Activated CD4-positive, alpha-beta T cell treated with anti-CD3 and anti-CD28 coated beads for 1 hour (primary cell): ENCODE measurements at places on chromosomes 16 and 17.

DNA sequence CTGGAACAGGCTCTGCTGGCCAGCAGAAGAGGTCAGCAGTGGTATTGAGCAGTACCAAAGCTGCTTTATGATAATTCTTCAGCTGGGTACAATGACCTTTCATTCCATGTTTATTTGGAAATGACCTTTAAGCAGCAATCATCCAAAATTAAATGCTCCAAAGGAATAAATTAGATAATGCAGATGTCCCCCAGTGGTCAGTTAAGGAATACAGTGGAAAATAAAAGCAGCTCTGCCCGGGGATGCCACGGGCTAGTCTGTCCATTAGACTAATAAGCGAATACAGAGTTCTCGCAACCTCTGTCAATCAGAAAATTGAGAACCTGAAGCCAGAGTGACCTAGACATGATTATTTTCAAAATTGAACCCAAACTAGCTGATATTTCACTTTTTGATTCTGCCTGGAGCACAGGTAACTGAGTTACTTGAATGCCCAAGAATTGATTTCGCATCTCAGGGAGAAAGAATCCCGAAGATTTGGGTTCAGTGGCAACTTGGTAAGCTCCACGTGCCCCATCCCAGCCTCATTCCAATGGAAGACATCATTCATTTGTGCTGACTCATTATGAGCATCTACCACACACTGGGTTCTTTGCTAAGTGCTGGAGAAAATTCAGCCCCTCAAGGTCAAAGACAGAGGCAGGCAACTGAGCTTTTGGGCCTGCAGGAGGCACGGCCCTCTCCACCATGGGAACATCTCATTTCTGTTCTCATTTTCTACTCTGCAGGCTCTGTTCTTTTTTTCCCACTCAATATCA, 34.4 kb upstream of the SLC39A11 start:
- no peak for DNase-seq

- DNase-seq: no peak
Observed at GRCh38 chr16:77290451-77291115, 91.4 kb downstream of the SYCE1L start.

GRCh38 chr16:79623062-79623461, 22.5 kb upstream of the MAF start:
- DNase-seq: no peak

DNA sequence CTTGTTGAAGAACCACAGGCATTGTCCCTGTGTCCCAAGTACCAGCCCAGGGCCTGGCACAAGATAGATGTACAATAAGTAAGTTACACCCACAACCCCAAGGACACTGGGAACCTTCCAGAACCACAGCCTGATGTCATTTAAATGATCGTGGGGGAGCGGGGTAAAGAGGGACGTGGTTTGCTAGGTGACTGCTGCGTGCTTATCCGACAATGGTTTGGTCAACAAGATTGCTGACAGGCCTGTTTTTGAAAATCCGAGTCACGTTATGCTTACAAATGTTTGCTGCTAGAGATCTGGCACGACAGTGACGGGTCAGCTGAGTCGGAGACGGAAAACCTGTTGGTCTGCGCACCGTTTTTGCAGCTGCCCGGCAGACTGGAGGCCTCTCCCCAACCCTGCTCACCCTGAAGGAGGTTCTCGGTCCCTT, 22.8 kb downstream of the COTL1 start:
- DNase-seq: no peak

- no peak for DNase-seq
Observed at GRCh38 chr17:9212376-9213302, 191.3 kb downstream of the NTN1 start.

DNA sequence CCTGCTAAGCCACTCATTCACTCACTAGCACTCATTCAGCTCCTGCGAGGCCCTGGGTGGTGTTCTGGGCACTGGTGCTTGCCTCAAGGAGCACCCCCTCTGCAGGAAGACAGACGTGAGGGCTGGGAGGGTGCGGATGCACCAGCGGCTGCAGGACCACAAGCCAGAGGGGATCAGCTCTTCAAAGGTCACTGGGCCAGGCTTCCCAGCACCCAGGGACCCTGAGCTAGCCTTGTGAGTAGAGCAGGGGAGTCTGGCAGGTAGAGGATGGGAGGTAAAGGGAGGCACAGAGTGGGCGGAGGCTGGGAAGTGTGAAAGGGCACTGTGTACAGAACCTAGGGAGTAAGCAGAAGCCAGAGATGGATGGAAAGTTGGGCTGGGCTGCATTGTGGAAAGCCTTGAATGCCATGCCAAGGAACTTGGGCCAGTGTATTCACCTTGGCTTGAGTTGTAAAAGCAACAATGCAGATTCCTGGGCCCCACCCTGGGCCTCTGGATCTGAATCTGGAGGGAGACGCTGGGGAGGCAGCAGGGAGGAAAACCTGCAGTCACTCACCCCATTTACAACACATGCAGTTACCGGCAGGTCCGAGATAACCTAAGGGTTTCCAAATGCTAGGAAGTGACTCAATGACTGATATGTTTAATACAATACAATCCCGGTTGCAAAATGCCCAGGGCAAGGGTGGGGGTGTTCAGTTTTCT, 1.7 kb downstream of the IL4R start:
- no peak for DNase-seq

GRCh38 chr16:55010492-55011160, 80.0 kb downstream of the IRX5 start:
- DNase-seq: no peak

GRCh38 chr17:73135766-73136165, 29.0 kb upstream of the SSTR2 start:
- no peak for DNase-seq

DNA sequence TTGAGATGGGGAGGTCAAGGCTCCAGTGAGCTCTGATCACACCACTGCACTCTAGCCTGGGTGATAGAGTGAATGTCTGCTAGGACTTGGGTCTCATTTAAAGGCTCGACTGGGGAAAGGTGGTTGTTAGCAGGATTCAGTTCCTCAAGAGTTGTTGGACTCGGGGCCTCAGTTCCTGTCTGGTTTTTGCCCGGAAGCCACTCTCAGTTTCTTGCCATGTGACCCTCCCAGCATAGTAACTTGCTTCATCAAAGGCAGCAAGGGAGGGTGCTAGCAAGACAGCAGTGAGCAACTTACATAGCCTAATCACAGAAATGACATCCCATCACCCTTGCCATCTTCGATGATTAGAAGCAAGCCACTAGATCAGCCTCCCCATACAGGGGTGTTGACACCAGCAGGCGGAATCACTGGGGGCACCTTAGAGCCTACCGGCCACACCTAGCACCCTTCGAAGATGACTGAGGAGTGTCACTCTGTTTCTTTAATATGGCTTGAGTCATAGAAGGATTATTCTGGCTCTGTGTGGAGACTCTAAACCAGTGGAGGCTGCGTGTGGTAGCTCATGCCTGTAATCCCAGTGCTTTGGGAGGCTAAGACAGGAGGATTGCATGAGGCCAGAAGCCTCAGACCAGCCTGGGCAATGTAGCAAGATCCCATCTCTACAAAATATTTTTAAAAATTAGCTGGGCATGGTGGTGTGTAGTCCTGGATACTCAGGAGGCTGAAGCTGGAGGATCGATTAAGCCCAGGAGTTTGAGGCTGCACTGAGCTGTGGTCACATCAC, 13.2 kb upstream of the SCNN1B start:
- DNase-seq: no peak

GRCh38 chr17:48547808-48548522, 3.1 kb upstream of the HOXB2 start:
- no peak for DNase-seq

- no peak for DNase-seq
Observed at GRCh38 chr16:12062343-12063003, 85.9 kb downstream of the SNX29 start.

- DNase-seq: no peak
Observed at GRCh38 chr17:52681480-52681879, 523.0 kb upstream of the CA10 start.

GRCh38 chr16:84826558-84826941, 6.8 kb downstream of the CRISPLD2 start:
- DNase-seq: no peak

- no peak for DNase-seq
Observed at GRCh38 chr16:83245061-83245460, 562.7 kb upstream of the HSBP1 start.

DNA sequence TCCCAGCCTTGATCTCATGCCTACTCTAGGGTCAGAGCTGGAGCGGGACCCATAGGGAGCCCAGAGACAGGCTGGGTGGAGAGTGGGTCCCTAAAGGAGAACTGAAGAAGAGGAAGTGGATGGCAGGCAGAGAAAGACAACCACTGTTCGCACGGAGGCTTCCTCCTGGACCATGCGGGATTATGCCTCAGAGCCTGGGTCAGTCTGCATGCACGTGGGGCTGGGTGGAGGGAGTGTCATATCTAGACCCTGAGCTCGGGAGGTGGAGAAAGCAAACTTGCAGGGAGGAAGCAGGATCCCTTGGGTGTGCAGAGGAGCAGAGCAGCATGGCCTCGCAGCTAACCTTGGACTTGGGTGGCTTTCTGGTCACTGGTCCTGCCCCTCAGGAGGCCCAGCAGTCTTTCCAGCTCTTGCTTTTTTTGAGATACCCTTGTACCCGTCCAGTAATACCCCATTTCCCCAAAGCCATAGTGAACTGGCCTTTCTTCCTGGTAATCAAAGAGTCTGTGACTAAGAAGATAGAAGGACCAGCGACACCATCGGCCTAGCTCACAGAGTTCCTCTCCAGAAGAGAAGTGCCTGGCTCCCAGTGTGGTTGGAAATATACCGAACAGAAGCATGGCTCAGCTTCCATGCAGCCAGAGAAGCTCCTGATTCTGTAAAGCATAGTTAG, 344.2 kb downstream of the CPPED1 start:
- no peak for DNase-seq

DNA sequence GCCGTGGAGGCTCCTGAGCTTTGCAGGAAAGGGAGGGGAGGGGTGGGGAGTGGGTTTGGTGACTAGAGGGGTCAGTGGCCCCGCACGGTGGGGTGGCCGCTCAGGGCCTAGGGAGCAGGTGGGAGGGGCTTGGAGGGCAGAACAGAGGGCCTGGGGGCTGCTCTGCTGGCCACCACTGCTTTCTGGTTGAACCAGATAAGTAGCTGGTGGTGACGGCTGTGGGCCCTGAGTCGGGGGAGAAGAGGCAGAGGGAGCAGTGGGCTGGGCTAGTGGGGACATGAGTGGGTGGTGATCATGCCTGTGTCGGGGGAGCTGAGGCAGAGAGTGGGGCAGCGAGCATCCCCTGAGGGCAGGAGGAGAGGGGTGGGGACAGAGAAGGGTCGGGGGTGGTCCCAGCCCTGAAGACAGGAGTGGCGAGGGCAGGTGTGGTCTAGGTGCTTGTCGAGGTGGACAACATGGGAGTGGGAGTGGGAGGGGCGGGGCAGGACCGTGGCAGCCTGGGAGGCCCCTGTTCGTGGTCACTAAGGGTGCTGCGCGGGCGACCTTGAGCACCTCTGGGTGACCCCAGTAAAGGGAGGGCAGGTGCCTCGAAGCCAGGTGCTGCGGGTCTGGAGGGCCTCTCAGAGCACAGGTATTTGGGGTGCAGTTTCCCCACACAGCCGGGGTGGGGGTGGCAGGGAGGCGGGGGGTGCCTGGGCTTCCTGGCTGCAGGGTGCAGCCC, 6.3 kb upstream of the CD7 start:
- no peak for DNase-seq

- no peak for DNase-seq
Observed at GRCh38 chr17:18370761-18371160, 6.8 kb upstream of the EVPLL start.

DNA sequence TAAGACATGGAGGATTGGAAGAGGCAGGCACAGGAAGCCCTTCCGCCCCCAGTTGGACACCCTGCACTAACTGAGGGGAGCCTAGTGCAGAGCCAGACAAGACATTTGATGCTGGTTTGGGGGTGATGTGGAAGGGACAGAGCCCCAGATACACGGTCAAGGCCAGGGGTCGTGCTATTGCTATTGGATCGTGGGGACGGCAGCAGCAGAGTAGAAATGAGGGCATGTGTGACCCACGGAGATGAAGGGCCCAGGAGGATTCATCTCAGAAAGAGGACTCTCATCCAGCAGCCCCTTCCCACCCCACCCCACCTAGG, 2.0 kb upstream of the VAMP2 start:
- no peak for DNase-seq

DNA sequence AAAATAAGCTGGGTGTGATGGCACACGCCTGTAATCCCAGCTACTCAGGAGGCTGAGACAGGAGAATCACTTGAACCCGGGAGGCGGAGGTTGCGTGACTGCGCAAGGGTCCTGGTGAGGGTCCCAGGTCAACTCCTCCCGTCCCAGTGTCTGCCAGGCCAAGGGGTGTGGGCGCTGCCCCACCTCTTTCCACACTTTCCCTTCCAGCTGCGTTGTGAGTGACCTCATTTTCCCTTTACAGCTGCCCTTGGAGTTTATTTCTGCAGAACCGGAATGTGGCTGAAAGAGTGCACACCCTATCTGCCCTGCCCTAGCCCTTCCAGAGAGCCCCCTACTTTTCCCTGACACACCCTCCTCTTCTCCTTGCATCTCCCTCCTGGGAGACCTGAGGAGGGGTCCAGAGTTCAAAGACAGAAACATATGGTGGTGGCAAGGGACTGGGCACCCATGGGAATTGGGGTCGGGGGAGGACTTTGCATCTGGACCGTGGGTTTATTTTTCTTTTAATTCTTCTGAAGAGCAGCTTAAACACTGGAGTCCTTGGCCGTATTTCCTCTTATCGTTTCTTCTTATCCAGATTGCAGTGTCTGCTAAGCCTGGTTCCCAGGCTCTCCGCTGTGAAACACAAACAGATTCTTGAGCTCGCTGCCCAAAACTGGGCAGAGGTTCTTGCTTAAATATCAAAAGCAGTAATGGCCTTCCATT, 20.9 kb downstream of the MRC2 start:
- DNase-seq: no peak

- DNase-seq: no peak
Observed at GRCh38 chr16:78259873-78260272, 160.4 kb downstream of the WWOX start.

- DNase-seq: no peak
Observed at GRCh38 chr17:81244358-81245023, 5.4 kb downstream of the NDUFAF8 start.

DNA sequence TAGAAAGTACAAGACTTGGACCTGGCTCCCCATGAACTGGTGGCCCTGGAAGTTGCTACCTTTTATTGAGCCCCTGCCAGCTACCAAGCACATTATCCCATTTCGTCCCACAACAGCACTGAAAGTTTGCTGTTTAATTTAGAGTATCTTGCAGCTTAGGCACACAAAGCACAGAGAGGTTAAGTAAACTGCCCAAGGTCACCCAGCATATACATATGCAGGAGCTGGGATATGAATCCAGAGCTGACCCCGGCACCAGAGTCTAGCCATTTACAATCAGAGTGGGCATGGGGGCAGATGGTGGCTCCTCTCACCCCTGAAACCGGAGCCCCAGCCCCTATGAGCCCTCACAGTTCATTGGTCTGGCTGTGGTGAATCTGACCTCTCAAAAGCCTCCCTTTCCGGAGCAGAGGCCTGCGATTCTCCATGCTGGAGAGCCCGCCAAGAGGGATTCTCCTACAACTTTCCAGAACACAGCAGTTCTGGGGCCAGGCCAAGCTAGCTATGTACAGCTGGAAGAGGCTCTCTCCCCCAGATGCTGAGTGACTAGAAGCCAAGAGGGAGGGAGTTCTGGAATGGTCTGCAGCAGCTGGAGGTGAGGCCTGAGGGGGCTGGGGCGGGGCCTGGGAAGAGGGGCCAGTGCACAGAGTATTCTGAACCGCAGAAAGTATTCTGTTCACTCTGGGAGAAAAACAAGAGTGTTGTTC, 58.3 kb downstream of the SREBF1 start:
- DNase-seq: no peak

- DNase-seq: no peak
Observed at GRCh38 chr16:11374255-11374654, 29.0 kb downstream of the RMI2 start.

GRCh38 chr17:83068641-83069570, 10.5 kb upstream of the METRNL start:
- no peak for DNase-seq

GRCh38 chr17:80859002-80859941, 132.4 kb upstream of the CHMP6 start:
- no peak for DNase-seq
